ENCODE measurements at places on chromosomes 16 and 17. TPM values are rescaled to one million over a fixed set of nuclear protein-coding genes. Genes with fewer than 3 reads are reported as not detected.
A peak's percentile ranks its signal among the peaks of the same experiment; 100 is the strongest.

DNA sequence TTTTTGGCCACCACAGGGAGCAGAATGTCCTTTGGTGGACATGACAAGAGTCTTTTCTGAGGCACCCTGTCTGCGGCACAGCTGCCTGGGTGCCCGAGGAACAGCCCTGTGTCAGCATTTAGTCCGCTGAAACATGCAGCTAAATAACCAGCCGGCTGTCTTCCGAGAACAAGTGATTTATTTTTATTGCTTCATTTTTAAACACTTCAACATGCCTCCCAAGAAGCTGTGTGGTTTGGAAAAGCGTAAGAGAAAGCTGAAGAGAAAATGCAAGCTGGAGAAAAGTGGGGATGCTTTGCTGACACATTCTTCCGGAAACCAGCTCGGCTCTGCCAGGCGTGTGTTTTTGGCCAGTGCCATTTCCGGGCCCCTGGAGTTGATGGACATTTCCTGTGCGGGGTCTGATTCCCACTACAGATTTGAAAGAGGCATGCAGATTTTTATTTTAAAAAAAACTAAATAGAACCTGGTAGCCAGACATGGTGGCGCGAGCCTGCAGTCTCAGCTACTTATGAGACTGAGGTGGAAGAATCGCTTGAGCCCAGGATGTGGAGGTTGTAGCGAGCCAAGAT lies 94.7 kb downstream of the SEC14L1 start:
- DNase-seq = no peak

DNA sequence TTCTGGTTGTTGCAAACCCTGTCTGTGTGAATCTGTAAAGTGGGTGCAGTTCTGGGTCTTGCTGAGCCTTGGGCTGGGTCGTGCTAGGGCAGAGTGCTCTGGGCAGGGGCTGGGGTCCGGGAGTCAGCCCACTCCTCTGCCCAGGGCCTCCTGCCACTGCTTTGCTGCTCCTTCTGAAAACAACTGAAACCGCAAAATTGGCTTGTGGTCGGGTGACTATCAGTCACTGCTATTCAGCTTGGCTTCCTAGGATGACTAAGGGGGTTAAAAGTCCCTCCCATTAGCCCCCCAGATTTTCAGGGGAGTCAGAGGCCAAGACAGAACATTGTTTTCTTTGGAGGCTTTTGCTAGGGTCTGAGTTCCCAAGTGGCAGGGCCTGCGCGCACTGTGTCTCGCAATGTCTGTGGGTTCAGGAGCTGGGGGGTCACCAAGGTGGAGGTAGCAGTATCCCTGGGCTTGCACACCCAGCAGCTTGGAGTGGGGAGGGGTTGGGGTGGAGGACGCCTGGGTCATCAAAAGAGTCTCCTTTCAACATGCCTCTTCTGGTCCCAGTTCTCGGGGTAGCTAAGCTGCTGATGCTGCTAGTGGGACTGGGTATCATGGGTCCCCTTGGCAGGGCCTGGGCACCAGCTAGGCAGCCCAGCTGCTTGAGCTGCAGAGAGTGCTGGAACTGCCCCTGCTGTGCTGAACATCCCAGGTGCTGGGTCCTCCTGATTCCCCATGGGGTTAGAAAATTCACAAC lies 13.5 kb upstream of the TBX21 start:
- DNase-seq = no peak

DNA sequence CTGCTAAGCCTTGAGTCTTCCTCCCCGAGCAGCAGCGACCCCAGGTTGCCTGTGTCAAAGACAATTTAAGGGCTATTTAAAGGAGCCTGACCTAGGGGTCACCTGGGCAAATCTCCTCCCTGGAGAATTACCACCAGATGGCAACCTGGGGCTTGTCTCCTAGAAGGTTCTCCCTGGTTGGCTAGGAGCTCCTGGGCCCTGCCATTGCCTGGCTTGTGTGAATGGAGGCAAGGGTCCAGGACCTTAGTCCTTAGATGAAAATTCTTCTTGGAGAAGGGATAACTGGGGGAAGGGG lies 51.3 kb upstream of the TAC4 start:
- DNase-seq = peak; percentile 32

DPEP1 gene
- 0.53 TPM for total RNA-seq

DDX52 gene
- 34.0 TPM for total RNA-seq
